ENCODE measurements at places on chromosomes 2 and 18. TPM values are rescaled to one million over a fixed set of nuclear protein-coding genes. Genes with fewer than 3 reads are reported as not detected.

- no peak overlapping the region for H3K4me3 ChIP-seq
- no peak for DNase-seq
Observed at GRCh38 chr18:61669320-61669719, 223.5 kb downstream of the RNF152 start.

DNA sequence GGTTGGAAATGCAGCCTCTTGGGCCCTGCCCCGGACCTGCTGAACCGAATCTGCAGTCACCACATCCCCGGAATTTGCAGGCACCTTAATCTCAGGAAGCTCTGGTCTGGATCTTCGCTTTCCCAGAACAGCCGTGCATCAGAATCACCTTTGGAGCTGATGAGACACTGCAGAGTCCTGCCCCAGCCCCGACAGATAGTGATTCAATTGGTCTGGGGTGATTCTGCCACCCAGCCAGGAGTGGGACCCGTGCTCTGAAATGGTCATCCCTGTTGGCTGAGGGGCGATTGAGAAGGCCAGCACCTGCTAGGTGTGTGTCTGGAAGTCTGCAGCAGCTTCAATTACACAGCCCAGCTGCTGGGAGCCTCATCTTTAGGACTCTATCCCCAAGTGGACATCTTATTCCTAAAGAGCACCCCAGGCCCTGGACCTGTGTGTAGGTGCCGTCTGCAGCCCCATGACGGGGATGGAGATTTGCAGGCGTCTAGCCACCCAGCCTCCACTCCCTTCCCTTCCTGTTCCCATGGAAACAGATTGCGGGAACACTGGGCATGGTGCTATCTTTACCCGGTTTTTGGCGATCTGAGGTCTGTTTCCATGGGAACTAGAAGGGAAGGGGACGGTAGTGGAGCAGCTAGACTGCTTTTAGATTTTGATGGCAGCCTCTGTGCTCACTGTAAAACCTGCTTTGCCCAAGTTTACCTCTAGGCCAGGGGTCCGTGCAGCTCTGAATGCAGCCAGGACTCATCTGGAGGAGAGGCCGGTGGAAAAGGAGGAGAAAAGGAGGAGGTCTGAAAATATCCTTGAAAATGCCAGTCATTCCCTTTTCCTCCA is 156.1 kb downstream of the LDLRAD4 start:
- peak overlapping the region; percentile 4 for H3K27ac ChIP-seq
- no peaks in the 10 kb centered on the region for H3K36me3 ChIP-seq
- DNase-seq = no peak
- H3K4me3 ChIP-seq = no peak overlapping the region
- H3K4me1 ChIP-seq = peaks cover 22% of the 10 kb centered on the region

GRCh38 chr2:42124011-42124785 is 45.0 kb upstream of the EML4 start:
- H3K27ac ChIP-seq = no peak overlapping the region
- H3K27me3 ChIP-seq = no peaks in the 10 kb centered on the region
- no peaks in the 10 kb centered on the region for H3K36me3 ChIP-seq
- peaks cover 40% of the 10 kb centered on the region for H3K4me1 ChIP-seq
- no peak for DNase-seq

FBXO41 gene
- total RNA-seq = 2.9 TPM

BCL11A gene
- total RNA-seq = 9.7 TPM

PLGLB2 gene
- 1.8 TPM for total RNA-seq

ABCB11 gene
- total RNA-seq = 0.32 TPM

DNA sequence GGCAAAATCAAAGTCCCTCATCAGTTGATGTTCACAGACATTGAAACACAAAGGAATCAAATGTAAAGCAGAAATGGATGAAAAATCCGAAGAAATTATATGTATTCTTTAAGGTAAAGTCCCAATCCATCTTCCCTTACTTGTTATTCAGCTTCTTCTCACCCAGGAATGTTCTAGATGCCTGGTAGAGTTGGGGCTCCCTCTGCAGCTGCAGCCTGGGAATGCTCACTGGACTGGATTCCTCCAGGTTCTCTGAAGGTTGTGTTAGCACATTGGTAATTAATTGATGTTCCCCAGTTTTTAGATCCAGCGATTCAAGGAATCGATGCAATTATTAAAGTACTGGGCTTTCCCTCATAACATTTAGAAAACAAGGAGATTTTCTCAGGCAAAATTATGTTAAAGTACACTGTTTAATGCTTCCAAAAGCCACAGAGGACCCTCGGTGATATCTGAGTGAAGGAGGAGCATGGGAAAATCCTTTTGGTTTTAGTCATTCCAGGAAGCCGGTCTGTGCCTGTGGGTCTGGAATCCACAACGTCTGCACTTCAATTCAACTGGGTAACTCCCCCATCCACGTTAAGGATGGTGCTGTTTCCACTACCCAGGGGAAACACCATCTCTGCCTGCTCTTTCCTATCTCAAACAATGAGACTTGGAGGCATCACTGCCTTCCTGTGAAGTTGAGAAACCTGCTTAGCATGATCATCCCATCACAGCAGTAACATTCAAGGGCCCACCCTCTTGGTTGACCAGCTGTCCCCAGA is 22.0 kb downstream of the NTSR2 start:
- H3K36me3 ChIP-seq = no peaks in the 10 kb centered on the region
- DNase-seq = no peak

- no peaks in the 10 kb centered on the region for H3K36me3 ChIP-seq
- H3K4me1 ChIP-seq = no peaks in the 10 kb centered on the region
- H3K27ac ChIP-seq = no peak overlapping the region
- no peak overlapping the region for H3K4me3 ChIP-seq
- no peak for DNase-seq
- no peaks in the 10 kb centered on the region for H3K27me3 ChIP-seq
Observed at GRCh38 chr18:27235218-27235870, 50.2 kb upstream of the CHST9 start.

DNA sequence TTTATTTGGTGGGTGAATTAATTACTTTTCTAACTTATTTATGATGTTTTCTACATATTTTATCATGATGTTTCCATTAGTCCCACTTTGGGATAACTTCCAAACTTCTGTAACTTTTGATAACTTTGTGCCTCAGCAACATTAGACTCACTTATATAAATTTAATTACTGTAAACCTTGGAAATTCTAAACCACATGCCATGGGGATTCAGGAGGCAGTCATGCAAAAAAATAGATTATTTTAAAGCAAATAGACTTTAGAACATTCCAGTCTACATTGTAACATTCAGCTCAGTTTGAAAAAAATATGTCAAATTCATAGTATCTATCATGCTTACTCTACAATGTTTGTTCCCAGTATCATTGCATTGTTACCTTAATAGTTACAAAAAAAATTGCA is 728.5 kb upstream of the NRXN1 start:
- H3K27me3 ChIP-seq = no peaks in the 10 kb centered on the region
- no peaks in the 10 kb centered on the region for H3K4me1 ChIP-seq
- no peak overlapping the region for H3K27ac ChIP-seq
- DNase-seq = no peak
- H3K4me3 ChIP-seq = no peak overlapping the region

DNA sequence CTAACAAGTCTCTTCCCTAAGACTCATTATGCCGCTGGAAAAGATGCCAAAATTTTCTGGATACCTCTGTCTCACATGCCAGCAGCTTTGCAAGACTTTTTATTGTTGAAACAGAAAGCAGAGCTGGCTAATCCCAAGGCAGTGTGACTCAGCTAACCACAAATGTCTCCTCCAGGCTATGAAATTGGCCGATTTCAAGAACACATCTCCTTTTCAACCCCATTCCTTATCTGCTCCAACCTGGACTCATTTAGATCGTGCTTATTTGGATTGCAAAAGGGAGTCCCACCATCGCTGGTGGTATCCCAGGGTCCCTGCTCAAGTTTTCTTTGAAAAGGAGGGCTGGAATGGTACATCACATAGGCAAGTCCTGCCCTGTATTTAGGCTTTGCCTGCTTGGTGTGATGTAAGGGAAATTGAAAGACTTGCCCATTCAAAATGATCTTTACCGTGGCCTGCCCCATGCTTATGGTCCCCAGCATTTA is 26.3 kb downstream of the DHRS9 start:
- peaks cover 15% of the 10 kb centered on the region for H3K4me1 ChIP-seq
- H3K4me3 ChIP-seq = no peak overlapping the region
- no peak overlapping the region for H3K27ac ChIP-seq
- no peaks in the 10 kb centered on the region for H3K36me3 ChIP-seq
- DNase-seq = no peak
- no peaks in the 10 kb centered on the region for H3K27me3 ChIP-seq

DNA sequence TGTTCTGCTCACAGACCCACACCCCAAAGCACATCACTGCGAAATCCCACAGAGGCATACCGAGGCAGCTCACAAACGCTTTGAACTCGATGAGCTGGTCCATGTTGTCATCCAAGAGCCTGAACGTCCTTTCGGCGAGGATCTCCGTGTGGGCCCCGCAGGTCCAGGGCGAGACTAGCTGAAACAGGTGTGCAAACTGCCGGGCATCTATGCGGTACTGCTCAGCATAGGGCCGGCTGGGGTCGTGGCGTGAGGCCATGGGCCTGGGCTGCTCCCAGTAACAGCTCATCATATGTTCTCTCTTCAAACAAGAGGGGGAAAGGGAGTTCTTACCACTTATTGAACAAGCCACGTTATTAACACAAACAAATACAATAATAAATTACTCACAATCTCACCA is 20.1 kb downstream of the RPL31 start:
- H3K27ac ChIP-seq = no peak overlapping the region
- H3K4me1 ChIP-seq = no peaks in the 10 kb centered on the region
- H3K4me3 ChIP-seq = no peak overlapping the region
- H3K27me3 ChIP-seq = no peaks in the 10 kb centered on the region
- peaks cover 76% of the 10 kb centered on the region for H3K36me3 ChIP-seq

- no peak overlapping the region for H3K4me3 ChIP-seq
- H3K27ac ChIP-seq = no peak overlapping the region
- H3K4me1 ChIP-seq = no peaks in the 10 kb centered on the region
- H3K27me3 ChIP-seq = no peaks in the 10 kb centered on the region
Observed at GRCh38 chr2:230903231-230904150, 21.6 kb downstream of the GPR55 start.

GRCh38 chr2:73877071-73877802 is 15.6 kb upstream of the ACTG2 start:
- H3K4me3 ChIP-seq = no peak overlapping the region
- no peak overlapping the region for H3K27ac ChIP-seq
- H3K27me3 ChIP-seq = no peaks in the 10 kb centered on the region
- no peak for DNase-seq
- no peaks in the 10 kb centered on the region for H3K36me3 ChIP-seq
- no peaks in the 10 kb centered on the region for H3K4me1 ChIP-seq

DNA sequence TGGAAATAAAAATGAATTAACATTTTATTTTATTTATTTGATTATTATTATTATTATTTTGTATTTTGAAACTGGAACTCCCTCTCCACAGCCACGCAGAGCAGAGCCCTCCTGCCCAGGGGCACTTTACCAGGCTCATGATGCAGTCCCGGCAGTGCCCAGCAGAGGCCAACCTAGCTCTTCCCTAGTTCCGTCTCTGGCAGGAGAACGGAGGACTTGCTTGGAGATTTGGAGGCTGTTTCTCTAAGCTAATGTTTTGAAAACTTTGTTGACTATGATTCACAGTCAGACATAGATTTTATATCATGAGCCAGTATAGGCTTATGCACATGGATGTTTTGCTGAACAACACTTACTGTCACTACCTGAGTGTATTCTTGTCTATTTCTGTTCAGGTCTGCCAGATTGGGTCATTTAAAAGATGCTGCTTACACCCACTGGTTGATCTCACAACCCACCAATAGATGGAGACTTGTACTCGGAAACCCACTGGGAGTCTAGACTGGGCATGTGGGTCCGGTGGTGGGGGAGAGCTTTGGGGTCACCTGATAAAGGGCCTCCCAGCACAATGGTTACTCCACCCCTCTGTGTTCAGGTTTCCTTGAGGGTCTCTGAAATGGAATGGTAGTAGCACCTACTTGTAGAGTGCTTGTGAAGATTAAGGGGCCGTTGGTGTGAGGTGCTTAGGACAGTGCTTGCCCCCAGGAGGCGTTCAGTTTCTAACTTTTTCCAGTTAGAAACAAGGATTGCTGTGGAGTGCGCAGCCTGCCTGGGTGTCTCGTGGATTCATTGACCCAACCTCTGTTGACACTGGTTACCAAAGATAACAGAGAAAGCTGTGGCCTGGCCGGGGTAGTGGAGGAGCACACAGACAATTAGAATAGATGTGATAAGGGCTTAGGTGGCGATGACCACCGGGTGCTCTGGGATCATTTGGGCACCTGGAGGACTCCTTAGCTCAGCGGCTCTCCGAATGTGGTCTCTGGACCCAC is 177.3 kb downstream of the HAUS1 start:
- H3K27me3 ChIP-seq = no peaks in the 10 kb centered on the region
- peak; percentile 66 for DNase-seq
- H3K27ac ChIP-seq = no peak overlapping the region
- H3K4me1 ChIP-seq = no peaks in the 10 kb centered on the region
- no peaks in the 10 kb centered on the region for H3K36me3 ChIP-seq

GRCh38 chr18:48740068-48740440 is 201.2 kb downstream of the CTIF start:
- no peaks in the 10 kb centered on the region for H3K27me3 ChIP-seq
- H3K27ac ChIP-seq = no peak overlapping the region
- no peak for DNase-seq
- H3K4me3 ChIP-seq = no peak overlapping the region
- H3K4me1 ChIP-seq = peaks cover 18% of the 10 kb centered on the region
- no peaks in the 10 kb centered on the region for H3K36me3 ChIP-seq

DNA sequence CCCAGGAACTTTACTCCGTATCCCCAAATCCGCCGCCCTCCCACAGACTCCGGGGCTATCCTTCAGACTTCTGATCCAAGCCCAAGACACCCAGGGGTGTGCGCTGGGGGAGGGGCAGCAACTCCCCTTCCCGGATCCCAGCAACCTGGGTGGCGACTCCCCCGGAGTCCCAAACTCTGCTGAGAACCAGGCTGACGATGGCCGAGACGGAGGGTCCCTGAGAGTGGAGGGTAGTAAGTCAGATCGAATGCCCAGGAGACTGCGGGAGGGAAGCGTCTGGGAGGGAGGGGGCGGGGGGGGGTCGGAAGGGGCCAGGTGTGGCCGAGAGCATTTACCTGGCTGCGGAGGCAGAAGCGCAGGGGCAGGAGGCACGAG is 7.0 kb upstream of the TNS1 start:
- H3K4me1 ChIP-seq = peaks cover 16% of the 10 kb centered on the region
- no peak for DNase-seq
- H3K27ac ChIP-seq = no peak overlapping the region
- H3K36me3 ChIP-seq = no peaks in the 10 kb centered on the region
- H3K4me3 ChIP-seq = peak overlapping the region; percentile 57
- peaks cover 22% of the 10 kb centered on the region for H3K27me3 ChIP-seq

- H3K36me3 ChIP-seq = no peaks in the 10 kb centered on the region
- H3K4me1 ChIP-seq = no peaks in the 10 kb centered on the region
- H3K27ac ChIP-seq = no peak overlapping the region
- DNase-seq = no peak
- no peaks in the 10 kb centered on the region for H3K27me3 ChIP-seq
Observed at GRCh38 chr2:71532327-71532726, 79.0 kb downstream of the DYSF start.

DNA sequence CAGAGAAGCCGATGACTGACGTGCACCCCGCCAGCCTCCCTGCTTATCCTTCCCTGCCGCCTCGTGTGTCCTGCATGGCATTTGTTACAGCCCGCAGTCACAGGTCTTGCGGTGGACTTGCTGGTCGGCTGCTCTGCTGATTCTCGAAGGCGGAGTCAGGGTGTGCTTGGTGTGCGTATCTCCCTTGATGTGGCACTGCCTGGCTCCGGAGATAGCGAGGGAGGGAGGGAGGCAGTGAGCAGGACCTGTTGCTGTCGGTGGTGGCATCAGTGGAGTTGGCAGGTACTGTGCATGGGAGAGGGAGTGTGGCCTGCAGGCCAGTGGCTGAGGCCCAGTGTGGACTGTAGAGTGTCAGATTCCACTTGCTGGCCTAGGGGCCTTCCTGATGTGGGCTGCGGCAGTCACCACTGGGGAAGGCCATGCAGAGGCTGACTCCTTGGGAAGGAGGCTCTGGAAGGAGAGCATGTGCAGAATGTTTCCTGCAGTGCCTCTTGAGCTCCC is 198.9 kb downstream of the AGAP1 start:
- peaks cover 22% of the 10 kb centered on the region for H3K4me1 ChIP-seq
- no peak overlapping the region for H3K4me3 ChIP-seq
- H3K27ac ChIP-seq = no peak overlapping the region
- DNase-seq = no peak

Measured in lower lobe of right lung (tissue), 2 donors.